ENCODE measurements at places on chromosomes 5 and 9. TPM values are rescaled to one million over a fixed set of nuclear protein-coding genes. Genes with fewer than 3 reads are reported as not detected.

IL13 gene
- total RNA-seq = 231 TPM

DNA sequence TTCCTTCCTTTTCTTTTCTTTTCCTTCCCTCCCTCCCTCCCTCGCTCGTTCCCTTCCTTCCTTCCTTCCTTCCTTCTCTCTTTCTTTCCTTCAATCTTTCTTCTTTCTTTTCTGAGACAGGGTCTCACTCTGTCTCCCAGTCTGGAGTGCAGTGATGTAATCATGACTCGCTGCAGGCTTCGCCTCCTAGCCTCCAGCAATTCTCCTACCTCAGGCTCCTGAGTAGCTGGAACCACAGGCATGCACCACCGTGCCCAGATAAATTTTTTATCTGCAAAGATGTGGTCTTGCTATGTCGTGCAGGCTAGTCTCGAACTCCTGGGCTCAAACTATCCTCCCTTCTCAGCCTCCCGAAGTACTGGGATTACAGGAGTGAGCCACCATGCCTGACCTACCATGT is 81.4 kb downstream of the SPATA31C2 start:
- no peaks in the 10 kb centered on the region for H3K36me3 ChIP-seq
- H3K27me3 ChIP-seq = no peaks in the 10 kb centered on the region
- no peak overlapping the region for H3K27ac ChIP-seq
- no peak overlapping the region for H3K4me3 ChIP-seq
- no peak for DNase-seq

GARIN3 gene
- total RNA-seq = 0.19 TPM

GRCh38 chr5:169895926-169896325 is 84.4 kb downstream of the INSYN2B start:
- no peaks in the 10 kb centered on the region for H3K27me3 ChIP-seq
- H3K36me3 ChIP-seq = peaks cover 37% of the 10 kb centered on the region
- peak overlapping the region; percentile 9 for H3K27ac ChIP-seq
- DNase-seq = no peak
- H3K4me3 ChIP-seq = no peak overlapping the region

- peaks cover 26% of the 10 kb centered on the region for H3K4me1 ChIP-seq
- H3K27ac ChIP-seq = no peak overlapping the region
- peaks cover 16% of the 10 kb centered on the region for H3K36me3 ChIP-seq
- no peaks in the 10 kb centered on the region for H3K27me3 ChIP-seq
- no peak overlapping the region for H3K4me3 ChIP-seq
- DNase-seq = peak; percentile 86
These were observed 22.4 kb downstream of the CCL28 start for GRCh38 chr5:43389679-43390329.

DNA sequence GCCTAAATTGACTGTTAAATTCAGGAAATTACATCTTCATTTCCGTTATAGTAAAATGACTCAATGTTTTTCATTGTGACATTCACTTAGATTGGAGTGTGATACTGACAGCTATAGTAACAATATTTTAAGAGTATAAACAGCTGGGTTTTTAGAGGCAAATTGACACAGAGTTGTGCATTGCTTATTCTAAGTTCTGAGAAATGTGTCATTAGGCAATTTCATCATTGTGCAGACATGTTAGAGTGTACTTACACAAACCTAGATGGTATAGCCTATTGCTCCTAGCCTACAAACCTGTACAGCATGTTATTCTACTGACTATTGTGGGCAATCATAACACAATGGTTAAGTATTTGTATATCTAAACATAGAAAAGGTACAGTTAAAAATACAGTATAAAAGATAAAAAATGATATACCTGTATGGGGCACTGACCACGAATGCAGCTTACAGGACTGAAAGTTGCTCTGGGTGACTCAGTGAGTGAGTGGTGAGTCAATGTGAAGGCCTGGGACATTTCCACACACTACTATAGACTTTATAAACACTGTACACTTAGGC is 132.7 kb downstream of the PDE4D start:
- no peak for DNase-seq
- peaks cover 6% of the 10 kb centered on the region for H3K27me3 ChIP-seq
- H3K4me1 ChIP-seq = peaks cover 5% of the 10 kb centered on the region
- H3K4me3 ChIP-seq = no peak overlapping the region

MEIKIN gene
- not detected for total RNA-seq

All from activated CD4-positive, alpha-beta T cell treated with anti-CD3 and anti-CD28 coated beads, Interleukin-2, amount 10 ng/mL, durations not matched to agents 24 days and 14 days (primary cell).